ENCODE measurements at places on chromosomes 2 and 18.

- DNase-seq: no peak
These were observed 85.3 kb downstream of the SDC1 start for GRCh38 chr2:20139407-20140172.

GRCh38 chr2:231144896-231145295 lies 20.1 kb upstream of the HTR2B start:
- DNase-seq: no peak

DNA sequence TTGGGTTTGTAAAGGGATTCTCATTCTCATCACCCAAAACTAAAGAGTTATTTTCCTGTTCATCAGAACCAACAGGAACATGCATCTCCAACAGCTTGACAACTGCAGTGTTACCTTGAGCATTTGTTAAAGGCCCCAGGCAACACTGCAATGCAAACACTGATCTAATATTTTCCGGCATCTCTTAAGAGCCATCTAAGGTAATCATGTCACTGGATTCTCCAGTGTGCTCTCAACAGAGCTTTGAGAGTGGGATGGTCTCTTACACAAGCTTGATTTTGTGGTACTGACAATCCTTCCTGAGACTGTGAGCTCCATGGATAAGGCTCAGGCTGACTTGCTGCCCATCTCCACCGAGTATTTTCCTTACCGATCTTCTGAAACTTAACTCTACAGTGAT lies 90.5 kb upstream of the ITGB6 start:
- no peak for DNase-seq

DNA sequence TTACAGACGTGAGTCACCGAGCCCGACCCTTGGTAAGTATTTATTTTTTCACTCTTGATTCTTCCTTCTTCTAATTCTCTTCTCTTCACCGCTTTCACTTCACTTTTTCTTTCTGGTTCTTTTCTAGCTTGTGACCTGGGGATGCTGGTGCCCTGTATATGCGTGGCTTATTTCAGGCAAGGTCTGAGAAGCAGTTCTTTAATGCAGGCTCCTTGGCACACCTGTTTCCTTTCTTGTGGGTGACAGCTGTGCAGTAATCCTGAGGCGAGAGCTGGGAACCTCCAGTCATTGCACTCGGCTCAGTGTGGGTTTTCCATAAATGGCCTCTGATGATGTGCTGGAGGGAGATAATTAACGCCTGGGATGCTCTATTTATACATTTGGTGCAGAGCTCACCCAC lies 193.8 kb downstream of the TSN start:
- no peak for DNase-seq

GRCh38 chr2:119820275-119820674 lies 60.6 kb downstream of the PTPN4 start:
- no peak for DNase-seq

- DNase-seq: no peak
These were observed 2.9 kb upstream of the MGAT5 start for GRCh38 chr2:134250840-134251461.

GRCh38 chr2:68645523-68645922 lies 2.1 kb downstream of the PROKR1 start:
- DNase-seq: no peak

GRCh38 chr2:203685081-203685621 lies 21.3 kb upstream of the CD28 start:
- no peak for DNase-seq

DNA sequence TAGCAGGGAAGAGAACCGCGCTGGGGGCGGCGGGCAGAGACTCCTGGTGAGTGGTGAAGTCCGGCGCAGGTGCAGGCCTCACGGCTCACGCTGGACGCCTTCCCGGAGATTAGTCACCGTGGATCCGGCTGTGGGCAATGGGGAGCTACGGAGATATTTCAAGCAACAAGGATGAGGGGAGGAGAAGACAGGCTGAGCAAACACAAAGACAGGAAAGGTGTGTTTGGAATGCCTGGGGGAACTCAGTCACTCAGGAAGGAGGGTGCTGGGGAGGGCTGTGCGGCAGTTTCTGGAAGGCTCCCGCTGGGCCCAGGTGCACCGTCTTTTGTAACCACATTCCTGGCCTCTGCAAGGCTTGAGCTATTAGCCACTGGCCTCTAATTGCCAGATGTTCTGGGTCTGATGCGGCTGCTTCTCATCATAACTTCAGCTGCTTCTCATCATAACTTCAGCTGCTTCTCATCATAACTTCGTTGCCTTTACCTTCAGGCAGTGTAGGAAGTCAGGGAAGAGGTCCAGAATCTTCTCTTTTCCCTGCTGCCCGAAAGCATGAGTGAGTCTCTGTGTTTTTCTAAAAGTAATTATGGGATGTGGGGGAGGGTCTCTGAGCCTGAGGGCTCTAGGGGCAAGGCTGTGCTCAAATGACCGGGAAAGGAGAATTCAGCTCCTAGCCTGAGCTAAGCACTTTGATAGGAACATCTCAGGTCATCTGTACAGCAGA lies 118.9 kb downstream of the PXDN start:
- DNase-seq: peak; percentile 97

- DNase-seq: no peak
These were observed 44.0 kb downstream of the SGPP2 start for GRCh38 chr2:222468346-222468745.

- no peak for DNase-seq
These were observed 89.0 kb upstream of the SLC14A2 start for GRCh38 chr18:45526114-45526841.

- DNase-seq: no peak
These were observed 171.8 kb upstream of the KLF7 start for GRCh38 chr2:207337234-207338219.

- DNase-seq: no peak
These were observed 45.7 kb downstream of the ANKMY1 start for GRCh38 chr2:240512109-240512485.

GRCh38 chr2:45793305-45793962 lies 142.0 kb downstream of the PRKCE start:
- no peak for DNase-seq

DNA sequence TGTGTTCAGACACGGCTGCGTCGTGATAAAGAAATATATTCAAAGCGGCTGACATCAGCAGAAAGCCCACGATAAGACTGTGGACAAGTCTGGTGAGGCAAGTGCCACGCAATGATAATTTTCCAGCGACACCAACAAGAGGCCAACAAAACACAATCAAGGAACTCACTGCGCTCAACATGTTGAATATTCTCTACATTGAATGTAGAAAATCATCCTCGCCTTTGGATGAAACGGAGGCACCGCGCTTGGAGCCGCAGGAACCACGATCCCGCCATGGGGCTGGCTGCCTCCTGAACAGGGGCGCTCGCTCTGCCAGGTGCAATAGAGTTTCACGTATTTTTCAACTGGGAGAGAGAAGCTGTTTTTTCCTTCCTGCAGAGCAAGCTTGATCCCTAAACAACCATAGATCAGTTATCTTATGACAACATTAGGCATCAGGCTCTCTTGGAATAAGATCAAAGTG lies 220.3 kb downstream of the ATAD2B start:
- DNase-seq: no peak

DNA sequence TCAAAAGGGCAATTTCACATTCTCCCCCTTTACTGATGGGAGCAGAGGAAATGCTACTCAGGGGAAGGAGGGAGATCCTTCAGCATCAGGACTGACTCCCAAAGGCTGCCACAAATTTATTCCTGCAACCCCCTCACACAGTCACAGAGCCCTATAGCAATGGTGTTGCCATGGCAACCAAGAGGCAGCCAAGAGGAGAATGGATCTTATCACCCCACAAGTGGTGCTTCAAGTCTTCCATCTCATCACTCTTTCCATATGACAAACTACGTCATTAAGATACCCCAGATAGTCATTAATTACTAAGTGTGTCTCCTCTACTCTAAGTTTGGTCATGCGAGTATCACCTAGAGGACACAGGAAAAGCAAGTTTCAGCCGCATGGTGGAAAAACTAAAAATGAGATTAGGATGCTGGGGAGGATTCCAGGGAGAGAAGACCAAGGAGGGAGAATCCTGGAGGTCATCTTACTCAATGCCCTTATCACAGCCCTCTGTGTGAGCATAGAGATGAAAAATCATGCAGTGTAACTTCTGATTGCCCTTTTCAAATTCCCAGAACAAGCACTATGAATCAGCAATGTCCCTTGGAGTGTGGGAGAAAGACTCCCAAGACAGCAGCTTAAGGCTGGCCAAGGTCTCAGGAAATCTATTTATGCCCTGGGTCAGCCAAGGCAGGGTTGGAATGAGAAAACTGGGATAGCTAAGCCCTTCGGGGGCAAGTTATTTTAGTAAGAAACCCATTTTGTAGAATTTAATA lies 885.7 kb upstream of the KLHL29 start:
- DNase-seq: no peak

DNA sequence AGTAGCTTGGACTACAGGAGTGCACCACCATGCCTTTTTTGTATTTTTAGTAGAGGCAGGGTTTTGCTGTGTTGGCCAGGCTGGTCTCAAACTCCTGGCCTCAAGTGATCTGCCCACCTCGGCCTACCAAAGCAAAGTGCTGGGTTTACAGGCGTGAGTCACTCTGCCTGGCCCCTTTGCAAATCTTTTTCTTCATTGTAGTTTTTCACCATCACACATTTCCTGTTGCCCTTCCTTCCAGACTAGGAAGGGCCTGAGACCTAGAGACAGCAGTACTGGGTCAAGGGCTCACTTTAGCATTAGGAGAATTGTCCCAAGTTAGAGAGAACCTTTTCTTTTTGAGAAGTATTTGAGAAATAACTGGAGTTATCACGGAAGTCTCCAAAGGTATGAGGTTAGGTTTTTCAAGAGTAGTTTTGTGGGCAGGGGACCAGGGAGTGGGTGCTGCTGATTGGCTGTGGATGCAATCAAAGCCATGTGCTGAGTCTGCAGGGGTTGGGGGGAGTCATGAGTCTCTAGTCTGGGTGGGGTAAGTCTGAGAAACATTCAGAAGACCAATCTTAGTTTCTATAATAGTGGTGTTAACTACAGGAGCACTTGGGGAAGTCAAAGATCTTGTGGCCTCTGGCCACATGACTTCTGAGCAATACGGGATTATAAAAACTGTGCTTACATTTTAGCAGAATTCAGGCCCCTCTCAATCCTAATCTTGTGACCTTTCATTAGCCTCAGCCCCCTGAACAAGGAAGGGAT lies 23.7 kb downstream of the B3GNT2 start:
- DNase-seq: no peak

GRCh38 chr2:10559634-10560224 lies 111.6 kb upstream of the ODC1 start:
- no peak for DNase-seq

- DNase-seq: no peak
These were observed 81.5 kb downstream of the CD226 start for GRCh38 chr18:69866212-69866611.

DNA sequence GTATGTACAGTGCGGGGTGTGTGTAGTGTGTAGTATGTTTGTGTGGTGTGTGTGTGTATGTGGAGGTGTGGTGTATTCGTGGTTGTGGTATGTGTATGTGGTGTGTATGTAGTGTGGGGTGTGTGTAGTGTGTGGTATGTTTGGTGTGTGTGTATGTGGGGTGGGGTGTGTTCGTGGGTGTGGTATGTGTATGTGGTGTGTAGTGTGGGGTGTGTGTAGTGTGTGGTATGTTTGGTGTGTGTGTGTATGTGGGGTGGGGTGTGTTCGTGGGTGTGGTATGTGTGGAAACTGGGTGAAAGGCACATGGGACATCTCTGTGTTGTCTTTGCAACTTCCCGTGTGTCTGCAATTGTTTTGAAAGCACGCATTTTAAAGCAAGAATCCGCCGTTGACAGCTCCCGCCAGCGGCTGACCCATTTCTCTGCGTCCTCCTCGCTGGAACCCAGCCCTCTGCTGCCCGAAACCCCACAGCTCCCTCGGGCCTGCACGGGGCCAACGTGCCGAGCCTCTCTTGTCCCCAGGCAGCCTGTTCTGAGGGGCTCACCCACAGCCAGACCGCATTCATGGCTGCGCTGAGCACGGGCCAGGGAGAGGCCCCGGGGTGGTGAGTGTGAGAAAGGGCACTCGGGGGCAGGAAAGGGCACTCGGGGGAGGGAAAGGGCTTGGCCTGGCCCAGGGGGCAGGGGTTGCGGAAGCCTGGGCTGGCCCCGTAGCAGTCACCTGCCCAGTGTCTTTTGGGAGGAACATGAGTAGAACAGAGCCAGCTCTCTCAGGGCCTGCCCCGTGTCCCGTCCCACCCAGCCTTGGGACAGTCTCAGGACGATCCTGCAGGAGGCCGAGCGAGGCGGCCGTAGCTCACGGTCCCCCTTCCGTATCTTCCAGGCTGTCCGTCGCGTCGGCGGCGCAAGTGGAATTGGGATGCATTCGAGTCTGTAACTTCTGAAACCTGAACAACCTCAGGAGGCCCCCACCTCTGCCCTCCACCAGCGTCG lies 61.4 kb downstream of the TWIST2 start:
- peak; percentile 40 for DNase-seq

GRCh38 chr2:194346193-194346592 lies 1310.8 kb upstream of the SLC39A10 start:
- DNase-seq: peak; percentile 9

- no peak for DNase-seq
These were observed 281.0 kb downstream of the AFF3 start for GRCh38 chr2:99861376-99861760.

DNA sequence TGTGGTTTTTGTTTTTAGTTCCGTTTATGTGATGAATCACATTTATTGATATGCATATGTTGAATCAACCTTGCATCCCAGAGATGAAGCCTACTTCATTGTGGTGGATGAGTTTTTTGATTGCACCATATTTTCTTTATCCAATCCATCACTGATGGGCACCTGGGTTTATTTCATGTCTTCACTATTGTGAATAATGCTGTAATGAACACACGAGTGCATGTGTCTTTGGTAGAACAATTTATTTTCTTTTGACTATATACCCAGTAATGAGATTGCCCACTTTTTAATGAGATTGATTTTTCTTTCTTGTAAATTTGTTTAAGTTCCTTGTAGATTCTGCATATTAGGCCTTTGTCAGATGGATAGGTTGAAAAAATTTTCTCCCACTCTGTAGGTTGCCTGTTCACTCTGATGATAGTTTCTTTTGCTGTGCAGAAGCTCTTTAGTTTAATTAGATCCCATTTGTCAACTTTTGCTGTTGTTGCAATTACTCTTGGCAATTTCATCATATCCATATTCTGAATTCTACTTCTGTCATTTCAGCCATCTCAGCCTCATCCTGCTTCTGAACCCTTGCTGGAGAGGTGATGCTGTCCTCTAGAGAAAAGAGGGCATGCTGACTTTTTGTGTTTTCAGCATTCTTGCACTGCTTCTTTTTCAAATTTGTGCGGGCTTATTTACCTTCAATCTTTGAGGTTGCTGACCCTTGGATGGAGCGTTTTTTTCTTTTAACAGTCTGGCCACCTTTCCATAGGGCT lies 96.2 kb upstream of the CTAGE1 start:
- no peak for DNase-seq

GRCh38 chr2:118569876-118570535 lies 277.4 kb downstream of the EN1 start:
- DNase-seq: no peak

DNA sequence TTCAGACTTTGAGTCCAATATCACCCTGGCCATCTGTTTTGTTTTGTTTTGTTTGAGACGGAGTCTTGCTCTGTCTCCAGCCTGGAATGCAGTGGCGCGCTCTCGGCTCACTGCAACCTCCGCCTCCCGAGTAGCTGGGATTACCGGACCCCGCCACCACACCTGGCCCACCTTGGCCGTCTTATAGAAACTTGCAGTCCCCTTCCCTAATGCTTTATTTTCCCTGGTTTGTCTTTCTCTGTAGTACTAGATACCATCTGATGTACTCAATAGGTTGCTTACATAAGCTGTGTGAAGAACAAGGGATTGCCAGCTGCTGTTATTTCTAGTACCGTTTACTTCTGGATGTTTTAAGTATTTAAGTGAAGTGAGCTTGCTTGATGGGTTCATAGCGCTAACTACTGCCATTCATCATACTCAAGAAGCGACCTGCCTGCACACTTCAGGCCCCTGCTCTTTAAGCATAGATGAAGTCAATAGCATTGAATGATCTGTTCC lies 1.2 kb downstream of the RPL31 start:
- DNase-seq: no peak
